Pancreas (tissue), 10 donors: ENCODE measurements at places on chromosomes 5 and 9. TPM values are rescaled to one million over a fixed set of nuclear protein-coding genes. Genes with fewer than 3 reads are reported as not detected.

The CD74 gene
- total RNA-seq, result 1,206 TPM

The C9orf50 gene
- total RNA-seq, result not detected

DNA sequence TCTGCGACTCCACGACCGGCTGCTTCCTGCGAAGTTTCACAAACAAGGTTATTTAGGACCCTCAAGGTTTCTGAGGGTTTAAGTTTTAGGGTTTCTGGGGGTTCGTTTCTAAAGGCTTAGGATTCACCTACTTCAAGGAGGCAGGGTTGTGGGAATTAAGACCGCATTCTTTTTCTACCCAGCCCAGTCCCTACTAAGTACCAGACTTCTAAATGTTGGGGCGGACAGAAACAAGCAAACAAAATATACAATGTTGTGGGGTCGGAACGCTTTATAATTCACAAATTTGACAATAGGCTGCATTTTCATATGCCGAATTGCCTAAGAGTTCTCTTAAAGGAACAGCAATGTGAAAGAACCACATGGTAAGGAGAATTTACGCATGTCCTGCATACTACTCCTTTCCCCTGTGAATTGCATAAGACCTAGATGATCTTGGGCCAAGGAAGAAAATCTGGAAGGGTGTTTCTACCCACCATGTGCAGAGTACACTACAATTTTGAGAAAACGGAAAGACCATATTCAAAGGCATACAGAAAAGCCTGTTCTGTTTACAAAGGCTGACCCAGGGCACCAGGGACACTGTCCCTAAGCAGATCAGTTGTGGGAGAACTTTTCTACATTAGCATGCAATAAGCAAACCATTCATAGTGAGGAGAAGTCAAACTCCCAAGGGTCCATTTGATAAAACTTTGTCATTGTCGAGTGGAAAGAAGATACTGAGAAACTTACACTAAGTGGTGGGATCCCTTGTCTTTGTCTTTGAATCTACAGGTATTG lies 457.3 kb downstream of the RAB3C start:
- H3K4me3 ChIP-seq, result peak overlapping the region; percentile 76
- no peaks in the 10 kb centered on the region for H3K4me1 ChIP-seq
- no peak for DNase-seq
- H3K27me3 ChIP-seq, result no peaks in the 10 kb centered on the region
- H3K36me3 ChIP-seq, result no peaks in the 10 kb centered on the region
- H3K27ac ChIP-seq, result no peak overlapping the region

DNA sequence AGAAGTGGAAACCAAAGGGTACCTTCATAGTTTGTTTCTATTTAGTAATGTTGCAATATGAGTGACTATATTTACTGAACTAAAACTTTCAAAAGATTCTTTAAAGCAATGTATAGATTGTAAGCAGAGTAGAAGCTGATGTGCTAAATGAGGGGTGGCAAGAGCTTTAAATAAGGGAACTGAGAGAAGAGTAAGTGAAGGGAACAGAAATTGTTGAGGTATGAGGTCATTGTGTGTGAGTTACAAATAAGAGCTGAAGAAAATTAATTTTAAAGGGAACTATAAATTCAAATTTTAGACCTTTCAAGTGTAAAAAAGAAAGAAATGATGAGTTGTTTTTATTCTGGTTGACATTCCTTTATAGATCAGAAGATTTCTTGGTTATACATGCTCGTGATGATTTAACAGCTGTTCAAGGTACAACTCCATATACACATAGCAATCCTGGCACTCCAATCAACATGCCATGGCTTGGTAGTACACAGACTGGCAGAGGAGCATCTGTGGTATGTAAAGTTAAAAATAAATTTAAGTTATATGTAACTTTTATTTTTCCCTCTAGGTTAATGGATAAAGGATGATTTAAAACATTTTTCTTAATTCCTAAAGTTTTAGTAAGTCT lies 135.1 kb upstream of the TNFAIP8 start:
- no peaks in the 10 kb centered on the region for H3K4me1 ChIP-seq
- no peak for DNase-seq
- no peaks in the 10 kb centered on the region for H3K36me3 ChIP-seq
- no peak overlapping the region for H3K4me3 ChIP-seq

GRCh38 chr9:125330587-125330986 lies 69.0 kb downstream of the GAPVD1 start:
- H3K36me3 ChIP-seq, result no peaks in the 10 kb centered on the region
- H3K4me1 ChIP-seq, result no peaks in the 10 kb centered on the region
- H3K27me3 ChIP-seq, result no peaks in the 10 kb centered on the region
- DNase-seq, result no peak
- no peak overlapping the region for H3K27ac ChIP-seq

DNA sequence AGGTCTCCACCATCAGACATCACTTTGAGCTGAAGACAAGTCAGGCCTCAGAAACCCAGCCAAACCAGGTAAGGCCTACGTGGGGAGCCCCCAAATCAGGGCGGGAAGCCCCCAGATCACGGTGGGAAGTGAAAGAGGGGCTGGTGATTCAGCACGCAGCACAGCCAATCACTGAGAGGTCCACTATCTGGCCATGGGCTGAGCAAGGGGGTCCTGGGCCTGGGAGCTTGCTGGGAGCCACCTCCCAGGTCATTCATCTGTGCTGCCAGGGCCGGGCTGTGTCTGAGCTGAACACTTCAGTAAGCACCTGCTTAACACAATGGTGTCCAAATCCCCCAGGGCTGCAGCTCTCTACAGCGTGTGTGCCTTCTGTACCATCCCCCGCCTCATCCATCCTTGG lies 15.5 kb downstream of the MED10 start:
- no peaks in the 10 kb centered on the region for H3K36me3 ChIP-seq
- no peak overlapping the region for H3K4me3 ChIP-seq
- no peaks in the 10 kb centered on the region for H3K4me1 ChIP-seq
- H3K27me3 ChIP-seq, result no peaks in the 10 kb centered on the region
- H3K27ac ChIP-seq, result no peak overlapping the region
- DNase-seq, result peak; percentile 38
